ENCODE measurements at places on chromosomes 1 and 21.
A peak's percentile ranks its signal among the peaks of the same experiment; 100 is the strongest.

DNA sequence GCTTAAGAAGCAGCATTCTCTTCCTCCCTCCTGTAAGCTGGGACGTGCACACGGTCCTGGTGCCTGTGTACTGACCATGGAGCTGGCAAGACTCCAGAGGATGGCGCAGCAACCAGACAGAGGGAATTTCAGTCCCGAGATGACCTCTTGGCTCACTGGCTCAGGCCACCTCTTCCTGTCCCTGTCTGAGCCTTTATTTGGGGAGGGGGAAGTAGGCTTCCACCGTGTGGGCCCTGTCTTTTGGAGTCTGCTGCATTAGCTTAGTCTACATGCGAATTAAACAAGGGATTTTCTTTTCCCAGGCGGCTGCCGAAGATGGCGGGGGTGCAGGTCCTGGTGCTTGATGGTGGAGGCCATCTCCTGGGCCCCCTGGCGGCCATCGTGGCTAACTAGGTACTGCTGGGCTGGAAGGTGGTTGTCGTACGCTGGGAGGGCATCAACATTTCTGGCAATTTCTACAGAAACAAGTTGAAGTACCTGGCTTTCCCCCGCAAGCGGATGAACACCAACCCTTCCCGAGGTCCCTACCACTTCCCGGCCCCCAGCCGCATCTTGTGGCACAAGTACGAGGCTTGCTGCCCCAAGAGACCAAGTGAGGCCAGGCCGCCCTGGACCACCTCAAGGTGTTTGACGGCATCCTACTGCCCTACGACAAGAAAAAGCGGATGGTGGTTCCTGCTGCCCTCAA lies 10.2 kb downstream of the IL24 start:
- no peak overlapping the region for H3K27ac ChIP-seq
- H3K27me3 ChIP-seq, result peaks cover 34% of the 10 kb centered on the region
- peaks cover 20% of the 10 kb centered on the region for H3K4me1 ChIP-seq
- no peaks in the 10 kb centered on the region for H3K36me3 ChIP-seq

DNA sequence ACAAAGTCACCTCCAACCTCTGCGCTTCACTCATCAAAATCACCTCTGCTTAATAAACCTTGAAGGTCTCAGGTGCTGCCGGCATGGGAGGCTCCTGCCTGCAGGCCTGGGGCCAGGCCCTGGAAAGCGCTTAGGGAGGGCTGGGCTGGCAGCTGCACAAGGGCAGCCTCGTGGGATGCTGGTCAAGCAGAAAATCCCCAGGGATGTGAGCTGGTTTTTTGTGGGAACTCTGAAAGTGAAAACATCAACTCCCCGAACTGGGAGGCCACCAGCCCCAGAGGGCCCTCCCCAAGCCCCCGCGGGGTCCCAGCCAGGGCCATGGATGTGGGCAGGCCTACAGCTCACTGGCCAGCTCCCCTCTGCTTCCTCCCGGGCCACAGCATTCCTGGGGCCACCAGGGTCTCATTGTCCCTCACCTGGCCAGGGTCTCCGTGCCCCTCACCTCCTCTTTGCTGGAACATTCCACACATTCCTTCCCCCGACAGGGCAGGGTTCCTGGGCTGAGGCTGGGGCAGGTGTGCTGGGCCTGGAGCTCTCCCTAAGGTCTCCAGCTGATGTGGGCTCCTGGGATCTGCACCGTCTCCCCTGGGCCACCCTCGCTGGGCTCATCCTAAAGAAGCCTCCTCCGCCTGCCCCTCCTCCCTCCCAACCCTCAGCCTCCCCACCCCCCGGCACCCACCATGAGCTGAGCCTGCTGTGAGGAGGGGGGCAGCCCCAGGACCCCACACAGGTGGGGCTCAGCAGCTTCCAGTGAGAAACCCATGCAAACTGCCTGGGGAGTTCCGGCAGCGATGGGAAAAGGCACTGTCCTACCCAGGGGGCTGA lies 36.0 kb upstream of the POFUT2 start:
- peak overlapping the region; percentile 84 for H3K27ac ChIP-seq
- H3K36me3 ChIP-seq, result no peaks in the 10 kb centered on the region
- no peak overlapping the region for H3K4me3 ChIP-seq
- no peak for DNase-seq

DNA sequence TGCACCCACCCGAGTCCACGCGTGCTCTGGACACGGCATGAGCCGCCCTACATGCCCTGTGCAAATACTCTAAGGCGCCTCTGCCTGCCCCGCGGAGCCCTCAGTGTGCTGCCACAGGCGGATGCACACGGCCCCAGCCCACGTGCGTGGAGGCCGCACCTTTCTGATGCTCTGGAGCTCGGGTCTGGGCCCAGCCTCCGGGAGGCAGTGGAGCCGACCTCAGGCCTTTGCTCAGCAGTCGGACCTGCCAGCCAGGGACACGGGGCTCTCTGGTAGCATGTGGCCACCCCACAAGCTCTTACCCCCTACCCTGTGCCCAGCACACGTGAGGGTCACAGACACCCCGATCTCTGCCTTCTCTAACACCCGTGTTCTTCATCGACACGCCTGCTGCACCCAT lies 2.1 kb downstream of the TMEM240 start:
- no peak overlapping the region for H3K4me3 ChIP-seq
- no peak for DNase-seq
- H3K4me1 ChIP-seq, result no peaks in the 10 kb centered on the region
- H3K27ac ChIP-seq, result no peak overlapping the region
- H3K36me3 ChIP-seq, result peaks cover 3% of the 10 kb centered on the region
- no peaks in the 10 kb centered on the region for H3K27me3 ChIP-seq

- H3K4me1 ChIP-seq, result no peaks in the 10 kb centered on the region
- no peak overlapping the region for H3K4me3 ChIP-seq
- H3K27ac ChIP-seq, result no peak overlapping the region
Measured at GRCh38 chr1:193222056-193222615, 35.7 kb upstream of the B3GALT2 start.

GRCh38 chr1:243503155-243503554 lies 247.3 kb downstream of the SDCCAG8 start:
- no peak overlapping the region for H3K4me3 ChIP-seq
- no peak for DNase-seq
- no peaks in the 10 kb centered on the region for H3K27me3 ChIP-seq
- no peaks in the 10 kb centered on the region for H3K36me3 ChIP-seq
- H3K4me1 ChIP-seq, result no peaks in the 10 kb centered on the region
- no peak overlapping the region for H3K27ac ChIP-seq

DNA sequence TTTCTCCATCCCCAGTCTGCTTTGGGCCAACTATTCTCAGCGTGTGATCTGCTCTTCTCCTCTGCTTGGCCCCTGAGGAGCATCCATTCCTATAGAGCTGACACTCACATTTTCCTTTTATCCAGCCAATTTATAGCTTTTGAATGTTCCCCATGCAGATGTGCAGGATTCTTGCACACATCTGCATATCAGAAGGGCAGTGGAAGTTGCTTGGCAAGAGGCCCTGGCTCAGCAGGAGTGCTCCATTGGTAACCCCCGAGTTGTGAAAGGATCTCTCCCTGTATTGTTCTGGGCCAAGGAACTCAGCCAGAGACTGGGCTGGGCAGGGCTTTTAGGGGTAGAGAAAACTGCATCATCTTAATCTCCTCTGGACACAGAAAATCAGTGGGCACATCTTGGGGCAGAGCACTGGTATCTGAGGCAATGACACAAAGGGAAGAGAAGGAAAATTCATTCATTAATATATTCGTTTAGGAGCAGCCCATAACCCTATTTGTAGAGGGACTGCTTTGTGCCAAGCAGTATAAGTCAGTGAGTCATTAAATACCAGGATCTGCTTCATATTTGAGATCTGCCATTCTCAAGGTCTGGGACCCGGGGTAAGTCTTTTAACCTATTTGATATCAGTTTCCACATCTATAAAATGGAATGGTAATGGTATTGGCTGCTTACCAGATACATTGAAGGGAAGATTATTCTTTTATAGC lies 31.0 kb upstream of the BEND5 start:
- no peaks in the 10 kb centered on the region for H3K36me3 ChIP-seq
- no peak for DNase-seq
- no peaks in the 10 kb centered on the region for H3K4me1 ChIP-seq
- no peak overlapping the region for H3K27ac ChIP-seq
- H3K27me3 ChIP-seq, result no peaks in the 10 kb centered on the region
- no peak overlapping the region for H3K4me3 ChIP-seq

- H3K4me3 ChIP-seq, result no peak overlapping the region
- no peak overlapping the region for H3K27ac ChIP-seq
- H3K4me1 ChIP-seq, result no peaks in the 10 kb centered on the region
- no peaks in the 10 kb centered on the region for H3K36me3 ChIP-seq
- no peaks in the 10 kb centered on the region for H3K27me3 ChIP-seq
Measured at GRCh38 chr1:230009611-230010313, 57.3 kb upstream of the GALNT2 start.

DNA sequence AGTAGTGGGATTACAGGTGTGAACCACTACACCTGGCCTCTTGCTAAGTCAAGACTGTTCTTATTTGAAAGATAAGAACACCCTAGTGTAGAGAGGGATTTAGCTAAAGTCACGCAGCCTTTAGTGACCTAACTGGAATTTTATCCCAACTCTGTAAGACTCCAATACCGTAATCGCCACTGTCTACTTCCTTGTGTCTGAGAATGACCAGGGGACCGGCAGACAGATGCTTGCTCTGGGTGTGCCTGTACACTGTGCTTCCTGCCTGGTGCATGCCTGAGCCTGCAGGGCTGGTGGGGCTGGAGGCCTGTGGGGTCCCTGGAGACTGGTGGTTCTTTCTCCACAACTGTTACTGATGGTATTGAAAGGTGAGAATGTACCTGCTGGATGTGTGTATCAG lies 15.3 kb downstream of the MFSD2A start:
- H3K27ac ChIP-seq, result no peak overlapping the region
- no peaks in the 10 kb centered on the region for H3K27me3 ChIP-seq
- H3K4me1 ChIP-seq, result no peaks in the 10 kb centered on the region
- H3K36me3 ChIP-seq, result no peaks in the 10 kb centered on the region
- no peak overlapping the region for H3K4me3 ChIP-seq
- no peak for DNase-seq
